SW 1271 (cell line): ENCODE measurements at places on chromosomes 4 and X.

DNA sequence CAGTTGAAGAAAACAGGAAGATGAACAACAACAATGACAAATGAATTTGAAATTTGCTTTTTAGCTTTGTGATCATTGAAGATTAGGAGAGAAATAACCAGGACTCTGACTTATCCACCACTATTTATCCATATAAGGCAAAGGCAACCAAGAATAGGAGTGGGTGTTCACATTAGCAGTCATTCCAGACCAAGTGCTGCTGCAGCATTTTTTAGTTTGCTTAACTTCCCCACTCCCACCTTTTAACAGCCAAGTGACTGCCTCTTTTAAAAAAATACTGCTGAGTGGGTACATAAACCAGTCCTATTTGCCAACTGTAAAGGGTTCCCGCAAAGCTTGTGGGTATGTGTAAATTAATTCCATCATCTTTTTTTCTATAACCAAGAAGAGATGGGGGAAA lies 230.9 kb downstream of the IQCM start:
- DNase-seq = no peak

DNA sequence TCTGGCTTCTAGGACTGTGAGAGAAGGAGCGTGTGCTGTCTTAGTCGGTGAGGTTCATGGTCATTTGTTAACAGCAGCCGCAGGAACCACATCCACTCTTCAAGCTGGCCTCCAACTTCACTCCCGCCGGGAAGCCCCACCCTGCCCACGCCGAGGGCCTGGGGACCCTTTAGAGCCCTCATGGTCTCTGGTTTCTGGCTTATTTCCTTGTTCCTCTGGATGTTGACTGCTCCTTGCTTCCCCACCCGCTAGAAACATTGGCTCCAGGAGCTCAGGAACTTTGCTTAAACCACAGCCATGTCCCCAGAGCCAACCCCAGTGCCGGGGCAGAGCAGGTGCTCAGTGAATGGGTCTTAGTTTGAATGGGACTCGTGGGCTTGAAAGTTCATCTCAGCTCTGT lies 40.8 kb downstream of the HTRA3 start:
- no peak for DNase-seq

DNA sequence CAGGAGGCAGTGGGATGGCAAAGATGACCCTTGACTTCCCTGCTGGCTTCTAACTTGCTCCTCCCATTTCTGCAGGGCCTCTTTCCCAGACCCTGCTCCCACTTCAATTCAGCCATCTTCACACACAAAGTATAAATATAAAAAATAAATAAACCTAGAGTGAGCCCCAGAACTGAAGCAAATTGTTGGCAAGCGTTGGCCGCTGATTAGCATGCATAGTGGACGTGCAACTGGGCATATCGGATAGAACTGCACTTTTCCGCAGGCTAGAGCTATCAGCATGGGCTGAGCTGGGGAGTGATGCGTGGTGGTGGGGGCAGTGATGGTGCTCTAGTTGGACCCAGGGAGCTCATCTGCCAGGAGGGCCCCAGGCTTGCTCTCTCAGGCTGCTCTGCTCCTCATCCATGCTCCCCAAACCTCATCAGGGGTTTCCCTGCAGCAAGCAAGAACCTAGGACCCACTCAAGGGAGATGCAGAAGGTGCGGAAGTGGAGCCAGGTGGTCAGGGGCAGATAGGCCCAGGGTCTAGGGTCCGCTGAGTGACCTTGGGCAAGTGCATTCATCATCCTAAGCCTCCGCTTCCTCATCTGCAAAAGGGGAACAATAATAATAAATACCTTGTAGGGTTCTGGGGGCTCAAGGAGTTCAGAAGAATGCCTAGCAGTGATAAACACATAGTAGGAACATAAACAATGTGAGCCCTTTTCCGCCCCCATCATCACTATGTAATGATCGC lies 146.8 kb upstream of the PJA1 start:
- no peak for DNase-seq

GRCh38 chr4:188177997-188178675 lies 38.9 kb downstream of the TRIML1 start:
- no peak for DNase-seq

DNA sequence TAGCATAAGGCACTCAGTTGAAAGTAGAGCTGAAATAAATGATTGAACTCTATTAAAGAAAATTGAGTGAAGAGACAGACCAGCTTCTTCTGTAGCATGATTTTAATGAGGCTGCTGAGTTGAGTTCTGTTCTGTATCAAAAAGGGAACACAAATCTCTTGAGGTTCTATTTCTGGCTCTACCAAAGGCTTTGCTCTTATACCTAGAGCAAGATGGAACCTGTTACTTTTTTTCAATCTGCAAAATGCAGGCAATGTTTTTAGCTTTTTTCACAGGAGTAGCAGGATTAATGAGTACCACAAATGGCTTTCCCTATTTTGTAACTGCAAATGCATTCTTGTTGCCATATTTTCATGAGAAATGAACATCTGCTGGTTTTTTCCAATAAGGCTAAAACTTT lies 4.2 kb upstream of the ERVMER34-1 start:
- DNase-seq = no peak

- DNase-seq = no peak
Observed at GRCh38 chrX:54494989-54495813, 833 bp downstream of the FGD1 start.

DNA sequence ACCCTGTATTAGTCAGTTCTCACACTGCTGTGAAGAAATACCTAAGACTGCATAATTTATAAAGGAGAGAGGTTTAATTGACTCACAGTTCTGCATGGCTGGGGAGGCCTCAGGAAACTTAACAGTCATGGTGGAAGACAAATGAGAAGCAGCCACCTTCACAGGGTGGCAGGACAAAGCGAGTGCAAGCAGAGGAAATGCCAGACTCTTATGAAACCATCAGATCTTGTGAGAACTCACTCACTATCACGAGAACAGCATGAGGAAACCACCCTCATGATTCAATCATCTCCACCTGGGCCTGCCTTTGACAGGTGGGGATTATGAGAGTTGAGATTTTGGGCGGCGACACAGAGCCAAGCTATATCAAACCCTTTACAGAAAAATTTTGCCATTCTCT lies 722.4 kb downstream of the RAB28 start:
- DNase-seq = no peak
